RCC 7860 (cell line): ENCODE measurements at places on chromosomes 16 and 17.

GRCh38 chr17:50452630-50453300, 15.9 kb downstream of the CHAD start:
- DNase-seq = no peak

GRCh38 chr16:74626741-74627416, 20.0 kb upstream of the GLG1 start:
- no peak for DNase-seq

GRCh38 chr17:10243883-10244844, 45.8 kb upstream of the GAS7 start:
- no peak for DNase-seq

GRCh38 chr16:20948444-20948843, 47.9 kb downstream of the LYRM1 start:
- no peak for DNase-seq

- no peak for DNase-seq
Measured at GRCh38 chr16:1030473-1030901, 42.1 kb upstream of the SSTR5 start.

DNA sequence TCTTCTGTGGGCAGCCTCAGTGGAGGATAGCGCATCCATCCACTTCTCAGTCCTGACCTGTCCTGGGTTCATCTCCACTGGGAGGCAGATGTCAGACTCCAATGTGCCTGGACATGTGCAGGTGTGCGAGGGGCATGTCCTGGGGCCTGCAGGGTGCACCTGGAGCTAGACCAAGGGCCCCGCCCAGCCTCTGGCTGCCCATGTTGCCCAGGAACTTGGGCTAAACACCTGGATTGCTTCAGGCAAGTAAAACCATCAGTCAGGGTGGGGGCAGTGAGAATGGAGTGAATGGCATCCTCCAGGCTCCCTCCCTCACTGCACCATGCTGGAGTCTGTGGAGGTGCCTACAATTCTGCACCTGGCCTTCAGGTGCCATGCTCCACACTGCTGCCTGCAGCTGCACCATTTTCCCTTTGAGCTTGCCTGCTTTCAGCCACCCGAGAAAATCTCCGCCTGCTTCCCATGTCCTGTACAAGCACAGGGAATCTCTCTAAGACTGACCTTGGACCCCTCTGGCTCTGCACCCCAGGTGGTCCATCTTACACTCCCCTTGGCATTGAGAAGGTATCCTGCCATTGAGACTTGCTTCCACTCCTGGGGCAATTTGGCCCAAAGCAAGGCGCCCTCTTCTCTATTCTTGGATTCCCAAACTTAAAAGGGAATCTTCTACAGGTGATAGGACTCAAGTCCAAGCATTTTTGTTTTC, 2.1 kb upstream of the MFSD6L start:
- DNase-seq = no peak

DNA sequence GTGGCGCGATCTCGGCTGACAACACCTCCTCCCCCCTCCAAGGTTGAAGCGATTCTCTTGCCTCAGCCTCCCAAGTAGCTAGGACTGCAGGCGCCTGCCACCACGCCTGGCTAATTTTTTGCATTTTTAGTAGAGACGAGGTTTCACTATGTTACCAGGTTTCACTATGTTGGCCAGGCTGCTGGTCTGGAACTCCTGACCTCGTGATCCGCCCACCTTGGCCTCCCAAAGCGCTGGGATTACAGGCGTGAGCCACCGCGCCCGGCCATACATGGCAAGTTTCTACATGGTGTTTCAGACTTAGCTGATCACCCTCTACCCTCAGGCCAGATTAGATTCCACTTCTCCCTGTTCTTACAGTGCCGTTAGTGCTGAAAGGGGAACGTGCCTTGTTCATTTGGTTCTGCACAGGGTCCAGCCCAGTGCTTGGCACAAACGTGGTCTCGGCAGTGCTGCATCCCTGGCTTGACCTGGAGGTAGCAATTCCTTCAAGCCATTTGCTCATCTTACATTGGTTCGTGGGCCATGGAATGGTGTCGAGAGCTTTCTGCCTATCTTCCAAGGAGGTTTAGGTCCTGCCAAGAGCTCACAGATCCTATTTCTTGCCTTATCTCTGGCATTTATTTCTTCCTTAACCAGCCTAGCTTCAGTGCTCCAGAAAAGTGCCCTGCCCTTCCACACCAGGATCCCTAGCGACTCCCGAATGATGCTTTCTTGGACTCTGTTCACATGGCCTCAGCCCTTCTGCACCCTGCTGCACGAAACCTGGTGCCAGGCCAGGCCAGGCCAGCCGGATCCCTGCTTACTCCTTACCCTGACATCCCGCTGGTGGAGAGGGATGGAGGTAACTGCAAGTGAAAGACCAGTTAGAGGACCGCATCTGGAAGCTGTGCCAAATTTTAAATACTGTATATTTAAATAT, 14.8 kb upstream of the AURKB start:
- DNase-seq = no peak

DNA sequence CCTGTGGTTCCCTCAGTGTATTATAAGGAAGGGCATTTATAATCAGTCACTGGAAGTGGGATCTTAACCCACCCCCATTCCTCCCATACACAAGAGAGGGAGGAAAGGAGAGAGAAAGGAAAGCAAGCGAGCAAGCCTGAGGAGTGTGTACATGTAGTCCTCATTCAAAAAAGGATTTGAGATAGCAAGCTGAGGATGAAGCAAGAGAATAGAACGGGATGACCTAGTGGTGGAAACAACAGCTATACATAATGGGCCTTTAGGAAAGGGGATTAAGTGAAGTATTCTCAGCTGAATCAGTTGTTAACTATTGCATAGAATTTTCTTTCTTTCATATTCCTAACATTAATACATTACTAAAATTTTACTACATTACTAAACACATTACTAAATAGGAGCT, 281.4 kb downstream of the ZFHX3 start:
- no peak for DNase-seq

DNA sequence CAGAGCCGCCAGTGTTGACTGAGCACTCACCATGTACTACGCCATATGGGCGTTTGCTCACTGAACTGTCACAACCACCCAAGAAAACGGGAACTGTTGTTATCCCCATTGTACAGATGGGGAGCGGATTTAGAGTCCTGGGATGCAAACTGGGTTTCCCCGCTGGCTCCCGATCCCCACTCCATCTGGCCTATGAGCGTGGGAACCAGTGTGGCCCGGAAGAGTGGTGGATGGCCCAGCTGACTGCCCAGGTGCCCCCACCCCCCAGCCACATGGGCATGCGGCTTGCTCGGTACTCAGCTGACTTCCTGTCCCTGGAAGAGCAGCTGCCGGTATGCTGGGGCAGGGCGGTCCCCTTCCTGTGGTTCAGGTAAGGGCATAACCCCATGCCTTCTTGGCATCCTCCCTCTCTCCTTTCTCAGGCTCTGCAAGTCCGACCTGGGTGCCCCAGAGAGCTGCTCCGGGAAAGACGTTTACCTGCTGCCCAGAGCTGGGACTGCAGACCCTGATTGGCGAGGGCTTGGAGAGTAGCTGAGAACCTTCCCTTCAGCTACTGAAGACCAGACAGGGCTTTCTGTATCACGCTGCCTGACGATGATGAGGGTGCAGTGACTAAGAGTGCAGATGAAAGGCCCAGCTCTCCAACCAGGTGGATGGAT, 16.2 kb downstream of the SOCS3 start:
- peak; percentile 55 for DNase-seq

DNA sequence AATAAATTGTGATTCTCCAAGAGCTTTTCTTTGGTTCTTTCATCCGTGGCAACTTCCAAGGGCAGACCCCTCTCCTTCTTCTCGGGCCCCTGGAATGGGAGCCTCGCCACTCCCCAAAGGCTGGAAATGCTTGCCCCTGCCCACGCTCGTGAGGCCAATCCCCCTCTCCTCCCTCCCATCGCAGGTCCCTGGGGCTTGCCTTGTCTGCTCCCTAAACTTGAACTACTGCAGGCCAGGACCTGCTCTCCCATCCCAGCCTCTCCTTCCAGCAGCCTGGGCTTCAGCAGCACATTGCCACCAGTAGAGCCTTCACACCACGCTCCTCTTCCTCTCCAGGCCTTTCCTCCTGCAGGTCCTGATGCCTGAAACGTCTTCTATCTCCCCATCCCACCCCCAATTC, 11.1 kb downstream of the PITPNM3 start:
- DNase-seq = no peak

DNA sequence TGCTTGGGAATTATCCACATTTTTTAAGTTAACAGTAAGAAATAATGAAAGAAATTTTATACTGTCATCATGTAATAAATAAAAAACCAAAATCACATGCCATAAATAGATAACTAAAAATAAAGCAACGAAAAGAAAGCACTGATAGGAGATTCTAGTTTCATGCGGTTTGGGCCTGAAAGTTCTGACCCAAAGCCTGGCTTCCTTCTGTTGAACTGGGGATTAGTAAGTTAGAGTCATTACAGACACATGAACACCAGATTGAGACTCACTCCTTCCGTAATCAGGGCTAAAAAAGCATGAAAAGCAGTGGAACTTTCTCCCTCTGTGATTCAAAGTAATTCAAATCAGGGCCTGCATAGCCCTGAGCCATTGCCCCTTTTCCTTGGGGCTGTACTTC, 13.2 kb upstream of the SLC6A2 start:
- no peak for DNase-seq

GRCh38 chr16:83803811-83804210, 4.0 kb upstream of the HSBP1 start:
- no peak for DNase-seq

DNA sequence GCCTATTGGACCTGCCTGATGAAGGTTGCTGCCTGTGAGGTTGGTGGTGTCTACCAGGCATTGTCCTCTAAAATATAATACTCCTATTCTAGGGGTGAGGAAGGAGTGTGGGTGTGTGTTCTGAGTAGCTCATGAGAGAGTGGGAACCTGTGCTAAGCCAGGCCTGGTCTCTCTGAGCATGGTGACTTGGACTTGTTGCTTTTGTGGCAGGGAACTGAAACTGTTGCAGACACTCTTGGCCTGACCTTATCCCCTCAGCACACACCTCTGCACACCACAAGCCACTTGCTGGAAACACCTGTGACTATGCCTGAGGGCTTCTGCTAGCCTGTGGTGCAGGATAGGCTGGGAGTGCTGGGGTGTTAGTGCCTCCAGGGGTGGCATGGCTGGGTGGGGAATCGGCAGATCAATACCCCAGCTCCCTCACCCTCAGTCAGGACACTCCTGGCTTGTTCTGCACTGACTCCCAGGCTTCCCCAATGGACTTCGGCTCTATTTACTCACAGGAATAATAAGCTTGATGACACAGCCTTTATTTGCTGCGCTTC, 29.9 kb downstream of the PLCG2 start:
- DNase-seq = no peak

GRCh38 chr17:14755002-14755401, 454.1 kb downstream of the HS3ST3B1 start:
- no peak for DNase-seq

DNA sequence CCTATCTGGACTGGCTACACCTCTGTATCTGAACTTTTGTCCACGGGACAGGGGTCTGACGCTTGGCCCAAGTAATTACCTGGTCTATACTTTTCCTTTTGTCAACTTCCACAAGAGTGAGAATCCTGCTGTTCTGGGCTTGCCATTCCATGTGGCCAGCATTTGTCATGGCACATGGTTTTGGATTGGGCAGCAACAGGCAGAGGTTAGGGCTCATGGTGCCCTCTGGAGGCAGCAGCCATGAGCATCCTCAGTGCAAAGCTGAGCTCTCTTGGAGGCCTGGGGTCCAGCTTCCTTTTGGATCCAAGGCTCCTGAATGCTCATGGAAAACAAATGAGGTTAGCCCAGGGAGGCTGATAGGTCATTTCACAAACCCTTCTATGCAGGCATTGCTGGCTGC, 7.5 kb upstream of the EDC4 start:
- DNase-seq = peak; percentile 16

DNA sequence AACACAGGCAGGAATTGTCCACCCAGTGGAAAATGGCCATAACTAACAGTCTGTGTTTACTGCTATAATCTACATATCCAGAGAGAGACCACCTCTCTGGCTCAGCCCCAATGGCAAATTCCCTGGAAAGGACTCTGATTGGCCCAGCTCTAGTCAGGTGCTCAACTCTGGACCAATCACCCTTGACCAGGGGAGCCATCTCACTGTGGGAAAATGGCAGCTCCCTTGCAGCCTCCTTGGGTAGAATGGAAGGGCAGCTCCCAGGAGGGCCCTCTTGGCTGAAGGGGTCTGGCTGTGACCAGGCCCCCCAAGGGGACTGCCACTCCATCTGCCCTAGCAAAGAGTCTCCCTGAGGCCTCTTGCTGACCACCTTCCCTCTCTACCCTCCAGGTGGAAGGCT, 3.1 kb downstream of the ALOX15B start:
- DNase-seq = no peak

DNA sequence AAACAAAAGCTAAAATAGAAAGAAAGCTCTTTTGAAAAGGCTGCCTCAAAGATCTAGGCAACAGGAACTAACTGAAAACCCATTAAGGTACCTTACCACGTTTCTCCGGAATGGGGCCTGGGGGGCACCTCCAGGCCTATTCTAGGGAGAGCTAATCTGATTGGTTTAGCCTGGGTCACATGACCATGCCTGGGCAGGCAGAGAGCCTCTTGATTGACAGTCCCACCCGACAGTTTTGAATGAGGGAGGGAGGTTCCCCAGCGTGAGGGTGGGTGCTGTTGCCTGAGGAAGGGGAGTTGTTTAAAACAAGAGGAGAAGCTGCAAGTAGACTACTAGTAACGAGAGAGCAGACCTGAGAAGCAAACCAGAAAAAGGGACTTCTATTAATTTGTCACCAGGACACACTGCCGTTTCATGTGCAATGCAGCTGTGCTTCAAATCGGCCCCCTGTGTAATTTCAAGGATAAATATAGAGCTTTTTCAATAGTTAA, 143.4 kb upstream of the HS3ST2 start:
- no peak for DNase-seq

DNA sequence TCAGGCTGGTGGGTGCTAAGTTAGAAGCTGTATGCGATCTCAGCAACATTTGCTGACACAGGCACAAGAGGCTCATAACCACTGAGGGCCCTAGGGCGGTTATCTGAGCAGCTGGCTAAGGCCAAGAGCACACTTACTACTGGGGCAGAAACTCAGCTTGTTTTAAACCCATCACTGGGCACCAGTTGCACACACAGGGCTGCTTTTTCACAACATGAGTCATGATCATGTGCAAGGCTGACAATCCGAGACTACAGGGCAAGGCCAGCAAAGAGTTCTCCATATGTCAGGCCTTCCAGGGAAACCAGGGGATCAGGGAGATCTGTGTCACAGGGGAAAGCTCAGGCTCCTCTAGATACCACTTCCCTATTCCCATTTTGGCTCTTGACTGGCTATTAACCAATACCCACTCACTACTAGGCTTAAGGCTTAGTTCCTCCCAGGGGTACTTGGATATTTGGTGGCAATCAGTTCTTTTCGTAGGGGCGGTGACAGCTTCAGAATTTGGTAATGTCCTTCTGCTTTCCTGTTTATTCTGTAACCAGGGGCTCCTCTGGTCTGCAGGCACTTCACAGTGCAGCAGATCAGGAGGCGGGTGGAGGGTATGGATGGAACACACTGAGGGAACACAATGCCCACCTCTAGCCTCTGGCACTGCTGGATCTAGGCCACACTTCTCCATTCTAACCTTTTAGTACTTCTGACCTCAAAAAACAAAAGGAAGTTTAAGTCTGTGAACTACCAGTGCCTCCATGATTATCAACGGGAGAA, 44.9 kb upstream of the ERN1 start:
- DNase-seq = peak; percentile 11
